ENCODE measurements at places on chromosomes 7 and 10.

GRCh38 chr7:780081-780480 lies 52.2 kb upstream of the SUN1 start:
- no peak for DNase-seq

DNA sequence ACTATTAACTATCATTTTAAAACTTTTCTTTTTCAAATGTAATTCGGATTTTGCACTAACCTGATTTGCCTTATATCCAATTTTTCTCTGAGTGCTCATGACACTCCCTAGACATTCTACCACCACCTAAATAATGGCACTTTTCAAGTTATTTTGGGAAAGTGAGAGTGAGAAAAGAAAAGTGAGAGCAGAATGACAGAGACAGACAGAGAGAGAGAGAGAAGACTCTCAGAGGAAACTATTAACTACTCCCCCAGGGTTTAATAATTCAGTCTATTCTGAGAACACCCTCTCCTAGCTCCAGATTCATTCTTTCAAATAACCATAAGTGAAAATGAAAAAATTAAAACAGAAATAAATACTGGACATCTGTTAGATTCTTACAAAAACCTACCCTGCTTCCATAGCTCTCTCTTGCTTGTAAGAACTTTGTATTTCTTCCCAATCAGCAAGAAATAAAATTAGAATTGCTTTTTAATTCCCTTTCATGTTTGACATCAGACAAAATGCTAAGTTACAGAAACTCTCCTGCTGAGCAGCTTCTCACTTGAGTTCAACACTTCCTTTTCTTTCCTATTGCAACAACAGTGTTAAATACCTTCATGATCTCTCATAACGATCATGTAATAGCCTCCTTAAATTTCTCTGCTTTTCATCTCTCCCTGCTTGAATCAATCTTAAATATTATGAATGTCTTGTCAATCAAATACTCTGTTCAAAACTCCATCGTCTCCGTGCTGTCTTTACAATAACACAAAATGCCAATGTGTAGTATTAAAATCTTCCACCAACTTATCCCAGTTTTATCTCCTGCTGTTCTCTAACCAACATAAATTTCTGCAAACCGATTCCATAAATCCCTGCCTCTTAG lies 191.7 kb downstream of the SEMA3E start:
- DNase-seq, result peak; percentile 53

GRCh38 chr10:43872644-43873043 lies 224.0 kb upstream of the ZNF32 start:
- no peak for DNase-seq

DNA sequence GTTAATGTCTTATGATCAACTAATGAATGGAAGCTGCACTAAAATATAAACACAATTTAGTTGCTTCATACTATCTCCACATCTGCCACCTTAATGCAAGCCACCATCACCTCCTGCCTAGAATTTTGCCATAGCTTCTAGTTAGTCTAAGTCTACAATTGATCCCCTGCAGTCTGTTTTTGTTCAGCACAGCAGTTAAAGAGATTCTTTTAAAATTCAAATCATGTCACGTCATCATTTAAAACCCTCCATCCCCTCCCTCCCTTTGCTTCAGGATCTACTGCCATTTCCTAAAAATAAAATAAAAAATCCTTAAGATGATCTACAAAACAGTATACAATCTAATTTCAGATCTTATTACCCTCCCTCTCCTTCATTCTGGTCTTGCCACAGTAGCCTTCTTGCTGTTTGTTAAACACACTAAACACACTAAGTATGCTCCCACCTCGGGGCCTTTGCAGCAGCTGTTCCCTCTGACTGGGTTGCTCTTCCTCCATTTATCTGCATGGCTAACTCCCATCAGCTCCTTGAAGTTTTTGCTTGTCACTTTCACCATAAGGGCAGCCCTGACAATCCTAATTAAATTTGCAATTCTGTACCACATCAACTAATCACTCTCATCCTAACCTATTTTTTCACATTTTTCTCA lies 97.0 kb upstream of the FOXP2 start:
- no peak for DNase-seq

DNA sequence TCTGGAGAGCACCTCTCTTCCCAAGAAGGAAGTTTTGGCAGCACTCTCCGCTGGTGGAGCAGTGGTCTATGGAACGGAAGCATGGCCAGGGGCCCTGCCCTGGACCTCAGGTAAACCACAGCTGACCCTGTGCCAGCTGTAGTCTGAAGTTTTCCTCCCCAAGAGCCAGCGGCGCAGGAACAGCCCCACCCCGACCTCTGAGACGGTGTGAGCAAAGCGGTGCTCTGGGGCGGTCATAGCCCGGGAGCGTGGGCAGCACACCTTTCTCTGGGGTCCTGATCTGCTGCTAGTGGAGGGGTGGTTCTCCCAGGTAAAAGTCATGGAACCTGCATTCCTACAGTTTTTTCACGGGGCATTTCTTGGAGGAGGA lies 52.6 kb downstream of the TSPAN15 start:
- no peak for DNase-seq

GRCh38 chr10:110017907-110018306 lies 10.1 kb downstream of the ADD3 start:
- no peak for DNase-seq

DNA sequence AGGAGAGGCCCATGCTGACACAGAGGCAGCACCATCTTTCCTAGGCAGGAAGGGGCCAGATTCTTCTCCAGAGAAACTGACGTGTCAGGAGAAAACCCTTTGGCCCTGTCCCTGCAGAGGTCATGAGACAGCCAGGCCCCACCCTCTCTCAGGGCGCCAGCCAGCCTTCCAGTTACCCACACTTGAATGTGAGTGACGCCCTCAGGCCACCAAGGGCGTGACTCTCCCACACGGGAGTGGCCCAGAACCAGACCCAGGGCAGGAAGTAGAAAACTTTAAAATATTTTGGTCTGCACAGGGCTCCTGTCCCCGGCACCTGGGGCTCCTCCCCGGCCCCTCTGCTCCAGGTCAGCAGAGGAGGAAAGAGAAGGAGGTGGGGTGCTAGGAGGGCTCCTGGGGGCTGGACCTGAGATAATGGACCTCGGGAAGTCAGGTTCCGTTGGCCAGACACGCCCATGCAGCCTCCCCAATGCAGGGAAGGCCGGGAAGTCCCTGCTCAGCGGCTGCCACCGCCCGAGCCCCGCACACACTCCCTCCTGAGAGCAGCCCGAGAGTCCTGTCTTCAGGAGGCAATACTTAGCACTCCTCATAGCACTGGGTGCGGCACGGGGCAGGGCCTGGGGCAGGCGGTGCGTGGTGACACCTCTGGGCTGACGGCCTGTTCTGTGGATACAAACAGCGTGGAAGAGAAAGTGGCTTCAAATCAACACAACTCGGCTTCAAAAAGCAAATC lies 67.0 kb upstream of the CFAP46 start:
- peak; percentile 91 for DNase-seq

GRCh38 chr7:79882922-79883321 lies 251.7 kb upstream of the GNAI1 start:
- DNase-seq, result no peak

DNA sequence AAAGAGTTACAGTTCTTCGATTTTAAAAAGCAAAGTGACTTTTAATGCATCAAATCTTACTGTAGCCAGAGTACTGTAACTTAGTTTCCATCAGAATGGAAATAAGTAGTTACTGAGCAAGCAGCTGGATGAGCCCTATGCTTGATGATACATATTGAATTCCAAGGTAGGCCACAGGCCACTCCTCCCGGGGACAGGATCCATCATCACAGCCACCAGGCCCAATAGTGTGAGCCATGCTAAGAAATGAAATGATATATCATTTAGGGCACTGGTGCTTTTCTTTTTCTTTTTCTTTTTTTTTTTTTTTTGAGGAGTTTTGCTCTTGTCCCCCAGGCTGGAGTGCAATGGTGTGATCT lies 42.9 kb upstream of the TOMM7 start:
- DNase-seq, result no peak

- DNase-seq, result no peak
Measured at GRCh38 chr7:110001254-110001938, 1089.5 kb upstream of the LRRN3 start.

GRCh38 chr10:103395754-103396066 lies 565 bp downstream of the ATP5MK start:
- DNase-seq, result no peak

GRCh38 chr7:31835471-31835870 lies 148.5 kb downstream of the PPP1R17 start:
- DNase-seq, result no peak

DNA sequence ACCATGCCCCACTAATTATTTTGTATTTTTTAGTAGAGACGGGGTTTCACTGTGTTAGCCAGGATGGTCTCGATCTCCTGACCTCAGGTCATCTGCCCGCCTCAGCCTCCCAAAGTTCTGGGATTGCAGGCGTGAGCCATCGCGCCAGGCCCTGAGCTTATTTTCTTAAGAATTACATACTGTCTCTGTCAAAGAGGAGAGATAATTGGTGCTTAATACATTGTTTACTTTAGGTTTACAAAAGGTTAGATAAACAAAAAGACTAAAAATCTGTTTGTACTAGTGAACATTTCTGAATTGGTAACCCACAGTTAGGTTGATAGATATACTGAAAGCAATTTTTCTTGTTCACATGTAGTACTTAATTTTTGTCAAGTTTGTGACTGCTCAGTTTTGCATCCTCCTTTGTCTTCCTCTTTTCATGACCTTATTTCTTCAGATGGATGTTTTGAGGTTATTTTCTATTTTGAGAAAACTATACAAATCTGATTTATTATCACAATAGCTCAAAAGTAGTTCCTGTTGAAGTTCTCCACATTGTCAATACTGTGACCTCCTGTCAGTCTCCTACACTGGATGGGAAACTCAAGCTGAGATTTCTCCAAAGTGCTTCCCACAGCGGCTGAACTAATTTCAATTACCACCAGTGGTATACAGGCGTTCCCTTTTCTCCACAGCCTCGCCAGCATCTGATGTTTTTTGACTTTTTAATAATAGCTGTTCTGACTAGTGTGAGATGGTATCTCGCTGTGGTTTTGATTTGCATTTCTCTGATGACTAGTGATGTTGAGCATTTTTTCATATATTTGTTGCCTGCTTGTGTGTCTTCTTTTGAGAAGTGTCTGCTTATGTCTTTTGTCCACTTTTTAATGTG lies 22.5 kb downstream of the HHEX start:
- DNase-seq, result no peak

DNA sequence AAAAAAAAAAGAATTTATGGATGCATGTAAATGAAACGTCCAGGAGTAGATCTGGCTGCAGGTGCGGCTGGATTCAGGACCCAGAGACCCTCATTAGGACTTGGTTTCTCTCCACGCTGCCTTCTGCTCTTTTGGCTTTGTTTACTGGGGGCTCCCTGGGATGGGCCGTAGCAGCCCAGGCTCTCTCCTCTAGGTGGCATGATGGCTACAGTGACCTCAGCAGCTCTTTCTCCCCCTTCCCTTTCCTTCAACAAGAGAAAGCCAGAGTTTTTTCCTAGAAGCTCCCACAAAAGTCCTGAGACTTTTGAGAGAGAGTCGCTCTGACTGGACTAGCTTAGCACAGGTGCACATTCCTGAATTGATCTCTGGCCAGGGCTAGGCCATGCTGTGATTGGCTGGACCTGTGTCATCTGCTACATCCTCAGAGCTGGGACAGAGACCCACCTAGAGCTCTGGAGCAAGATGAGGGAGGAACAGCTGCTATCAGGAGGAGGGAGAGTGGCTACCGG lies 67.8 kb upstream of the PDCD4 start:
- DNase-seq, result peak; percentile 38

DNA sequence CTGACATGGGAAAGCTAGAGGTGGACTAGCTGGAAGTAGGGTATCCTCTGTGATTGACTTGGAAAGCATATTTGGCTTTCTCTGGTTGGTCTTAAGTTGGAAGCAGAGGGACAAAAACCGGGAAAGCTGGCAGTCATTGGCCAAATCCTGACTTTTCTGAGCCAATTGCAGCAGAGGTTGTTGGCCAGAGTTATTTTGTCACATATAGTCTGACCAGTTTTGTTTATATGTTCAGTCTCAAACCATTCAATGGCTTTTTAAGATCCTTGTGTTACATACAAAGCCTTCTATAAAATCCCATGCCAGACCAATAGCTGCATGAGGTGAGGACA lies 6.3 kb downstream of the CFAP69 start:
- DNase-seq, result no peak

GRCh38 chr10:71429929-71430328 lies 33.2 kb downstream of the CDH23 start:
- no peak for DNase-seq

GRCh38 chr7:133746305-133746704 lies 380.8 kb upstream of the LRGUK start:
- no peak for DNase-seq

DNA sequence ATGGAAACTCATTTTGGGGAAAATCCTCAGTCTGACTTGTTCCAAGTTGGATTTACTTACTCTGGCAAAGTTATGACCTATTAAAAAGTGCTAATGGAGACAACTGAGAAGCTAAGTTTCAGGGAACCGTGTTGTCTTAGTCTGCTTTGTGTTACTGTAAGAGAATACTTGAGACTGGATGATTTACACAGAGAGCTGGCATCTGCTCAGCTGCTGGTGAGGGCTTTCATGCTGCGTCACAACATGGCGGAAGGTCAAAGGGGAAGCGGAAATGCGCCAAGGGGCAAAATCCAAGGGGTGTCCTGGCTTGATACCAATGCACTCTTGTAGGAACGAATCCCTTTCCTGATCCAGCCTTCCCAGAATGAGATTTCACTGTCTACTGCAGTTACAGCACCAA lies 46.4 kb downstream of the MTURN start:
- DNase-seq, result no peak

DNA sequence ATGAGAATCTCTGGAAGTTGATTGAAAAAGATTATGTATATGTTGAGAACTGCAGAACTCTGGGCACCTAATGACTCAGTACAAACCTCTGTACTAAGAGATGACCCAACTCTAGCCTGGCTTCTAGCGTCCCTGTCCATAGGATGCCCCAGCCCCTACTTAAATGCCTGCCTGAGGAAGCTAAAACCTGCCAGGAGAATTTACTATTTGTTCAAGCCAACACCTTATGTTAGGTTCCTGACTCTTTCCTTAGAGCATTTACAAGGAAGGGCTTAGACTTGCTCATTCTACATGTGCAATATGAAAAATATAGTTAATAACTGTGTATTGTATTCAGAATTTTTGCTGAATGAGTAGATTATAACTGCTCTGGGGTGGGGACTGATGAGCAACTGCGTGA lies 37.5 kb upstream of the AOAH start:
- DNase-seq, result no peak

GRCh38 chr10:125961743-125962142 lies 65.4 kb downstream of the FANK1 start:
- no peak for DNase-seq

DNA sequence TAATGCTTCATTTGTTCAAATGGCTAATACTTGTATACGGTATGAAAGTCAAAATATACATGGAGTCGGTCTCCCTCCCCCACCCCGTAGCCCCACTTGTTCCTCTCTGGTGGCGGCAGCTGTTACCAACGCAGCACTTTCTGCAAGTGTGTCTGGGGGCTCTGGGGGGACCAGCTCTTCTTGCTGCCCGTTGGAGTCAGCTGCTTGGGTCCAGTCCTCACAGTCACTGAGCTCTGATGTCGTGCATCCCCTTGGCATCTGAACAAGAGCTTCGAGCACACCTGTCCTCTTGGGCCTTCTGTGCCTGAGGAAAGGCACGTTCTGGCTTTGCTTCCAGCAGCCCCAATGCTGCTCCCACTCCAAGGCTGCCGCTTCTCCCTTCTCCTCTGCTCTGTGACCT lies 493.1 kb downstream of the PLXNA4 start:
- DNase-seq, result no peak

GRCh38 chr10:306007-306674 lies 170.9 kb downstream of the ZMYND11 start:
- DNase-seq, result no peak

Data from NCI-H460 (cell line).